ENCODE measurements at places on chromosomes 13 and 19.

DNA sequence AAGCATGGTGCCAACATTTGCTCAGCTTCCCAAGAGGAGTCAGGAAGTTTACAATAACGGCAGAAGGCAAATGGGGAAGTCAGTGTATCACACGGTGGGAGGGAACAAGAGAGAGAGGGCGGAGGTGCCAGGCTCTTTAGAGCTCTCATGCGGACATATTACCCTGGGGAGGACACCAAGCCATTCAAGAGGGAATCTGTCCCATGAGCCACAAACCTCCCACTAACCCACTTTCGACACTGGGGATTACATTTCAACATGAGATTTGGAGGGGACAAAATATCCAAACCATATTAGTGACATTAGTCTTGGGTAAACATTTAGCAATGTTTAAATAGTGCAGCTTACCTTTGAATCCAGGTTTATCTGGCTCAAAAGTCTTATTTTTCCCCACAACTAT is 69.9 kb downstream of the SLAIN1 start:
- no peak for DNase-seq

GRCh38 chr13:33037673-33038072 is 21.4 kb downstream of the KL start:
- no peak for DNase-seq

DNA sequence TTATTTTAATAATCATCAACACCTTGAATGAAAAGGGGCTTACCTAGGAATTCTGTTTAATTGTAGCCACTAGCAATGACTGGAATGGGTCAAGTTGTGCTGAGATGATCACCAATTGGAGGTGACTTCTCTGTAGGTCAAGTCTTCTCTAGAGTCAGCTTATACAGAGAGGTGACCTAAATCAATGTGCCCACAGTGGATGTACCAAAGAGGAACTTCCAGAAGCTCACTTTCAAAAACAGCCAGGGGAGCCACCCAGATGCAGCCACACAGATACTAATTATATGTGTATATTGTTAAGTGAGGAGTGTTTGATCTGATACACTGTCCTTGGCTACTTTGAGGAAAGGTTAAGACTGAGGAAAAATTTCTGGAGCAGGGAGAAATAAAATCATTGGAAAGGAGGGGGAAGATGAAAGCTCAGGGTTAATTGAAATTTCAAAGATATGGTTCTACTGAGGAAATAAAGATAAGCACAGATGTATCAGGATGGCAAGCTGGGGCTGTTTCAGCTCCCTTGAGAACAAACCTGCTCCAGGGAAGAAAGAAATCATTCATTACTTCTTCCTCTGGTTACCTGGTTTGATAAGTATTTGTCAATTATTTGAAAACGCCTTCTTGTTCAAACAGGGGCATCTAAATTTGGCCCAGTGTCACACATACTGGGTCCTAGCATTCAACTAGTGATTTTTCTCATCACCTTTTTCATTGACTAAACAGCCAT is 5.1 kb downstream of the GPR183 start:
- no peak for DNase-seq

GRCh38 chr19:2353159-2353886 is 6.7 kb upstream of the TMPRSS9 start:
- no peak for DNase-seq

DNA sequence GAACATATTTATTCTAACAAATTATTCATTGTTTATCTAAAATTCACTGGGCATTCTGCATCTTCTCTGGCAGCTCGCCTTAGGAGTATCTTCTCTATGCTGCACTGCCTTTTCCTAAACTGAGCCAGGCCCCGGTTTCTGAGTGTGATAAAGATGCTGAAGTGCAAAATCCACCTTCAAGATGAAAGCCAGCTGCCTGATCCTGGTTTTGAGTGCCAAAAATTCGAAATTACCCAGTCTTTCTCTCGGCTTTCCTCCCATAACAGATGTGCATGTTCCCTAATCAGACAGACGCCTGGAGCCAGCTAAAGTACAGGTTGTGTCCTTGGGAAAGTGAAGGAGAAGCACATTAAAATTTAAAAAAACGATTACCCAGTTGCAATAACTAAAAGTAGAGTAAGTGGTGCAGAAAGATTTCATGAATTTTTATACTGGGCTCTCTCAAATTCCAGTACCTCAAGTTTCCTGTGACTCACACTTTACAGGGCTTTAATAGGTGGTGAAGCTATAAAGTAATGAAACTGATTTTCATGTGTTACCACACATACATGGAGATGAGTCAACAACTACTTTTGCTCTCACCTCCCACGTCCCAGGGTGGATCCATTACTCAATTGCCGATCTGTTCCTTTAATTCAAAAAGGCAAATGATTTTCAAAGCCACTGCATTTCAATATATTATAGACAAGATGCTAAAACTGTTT is 65.0 kb upstream of the GTF2F2 start:
- peak; percentile 78 for DNase-seq
